Activated T-cell treated with anti-CD3 and anti-CD28 coated beads, Interleukin-2, amount 50 U/mL, for 72 hours (primary cell): ENCODE measurements at places on chromosomes 12 and 14. TPM values are rescaled to one million over a fixed set of nuclear protein-coding genes. Genes with fewer than 3 reads are reported as not detected.
A peak's percentile ranks its signal among the peaks of the same experiment; 100 is the strongest.

KCNH3 gene
- 1.5 TPM for total RNA-seq

TAS2R46 gene
- total RNA-seq: 0.72 TPM

GRCh38 chr12:107654873-107655272 lies 30.7 kb upstream of the PWP1 start:
- H3K27me3 ChIP-seq: no peaks in the 10 kb centered on the region
- no peaks in the 10 kb centered on the region for H3K36me3 ChIP-seq
- no peak overlapping the region for H3K4me3 ChIP-seq
- no peak for DNase-seq
- H3K4me1 ChIP-seq: peaks cover 5% of the 10 kb centered on the region

DNA sequence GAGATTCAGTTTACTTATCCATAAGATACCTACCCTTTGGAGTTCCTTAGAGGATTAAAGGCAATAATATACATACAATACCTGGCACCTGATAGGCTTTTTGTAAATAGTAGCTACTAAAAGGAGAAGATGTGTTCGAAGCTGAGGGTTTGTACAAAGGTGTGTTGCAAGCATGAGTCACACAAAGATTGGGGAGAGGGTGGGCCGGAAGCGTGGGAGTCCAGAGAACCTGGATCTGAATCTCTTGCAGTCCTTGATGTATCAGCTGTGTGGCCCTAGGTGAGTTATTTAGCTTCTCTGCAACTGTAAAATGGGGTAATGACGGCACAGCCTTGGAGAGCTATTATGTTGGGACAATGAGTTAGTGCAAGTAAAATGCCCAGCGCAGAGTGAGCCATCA lies 61.6 kb upstream of the PSMC1 start:
- no peak overlapping the region for H3K4me3 ChIP-seq
- H3K27ac ChIP-seq: no peak overlapping the region
- no peak for DNase-seq
- peaks cover 23% of the 10 kb centered on the region for H3K27me3 ChIP-seq

DNA sequence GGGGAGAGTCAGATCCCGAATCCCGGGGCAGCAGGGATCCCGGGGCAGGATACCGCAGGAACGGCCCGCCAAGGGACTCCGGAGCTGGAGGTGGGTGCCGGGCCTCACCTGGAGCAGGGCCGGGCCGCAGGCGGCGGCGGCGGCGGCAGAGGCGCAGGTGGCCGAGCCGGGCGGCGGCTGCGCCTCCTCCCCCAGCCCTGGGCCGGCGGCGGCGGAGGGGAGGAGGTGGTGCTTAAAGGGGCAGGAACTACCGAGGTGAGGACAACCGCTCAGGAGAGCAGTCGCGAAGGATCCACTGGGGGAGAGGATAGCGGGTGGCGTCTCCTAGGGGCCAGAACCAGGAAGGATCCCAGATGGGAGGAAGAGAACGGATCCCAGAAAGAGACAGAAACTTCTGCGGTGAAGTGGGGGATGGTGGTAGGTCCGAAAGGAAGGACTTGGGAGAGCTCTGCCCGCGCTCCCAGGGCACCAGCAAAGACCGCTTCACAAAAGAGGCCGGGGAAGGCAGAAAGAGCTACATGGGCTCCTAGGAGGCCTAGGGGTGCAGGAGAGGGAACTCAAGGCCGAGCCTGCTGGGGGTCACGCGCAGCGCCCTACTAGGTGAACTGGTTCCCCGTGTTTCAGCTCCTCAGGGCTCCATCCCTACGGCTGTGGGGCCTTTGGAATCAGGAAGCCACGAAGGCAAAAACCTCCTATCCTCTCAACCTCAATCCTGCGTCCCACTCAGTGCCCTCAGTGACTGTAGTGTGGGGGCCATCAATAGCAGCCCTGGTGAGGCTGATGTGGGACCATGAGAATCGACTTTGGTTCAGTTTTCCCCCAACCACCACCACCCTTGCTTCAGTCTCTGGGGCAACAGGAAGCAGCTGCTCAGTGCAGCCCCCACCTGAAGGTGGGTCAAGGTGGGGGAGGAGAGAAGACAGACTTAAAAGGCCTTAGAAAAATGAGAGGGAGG lies 5.0 kb upstream of the BAZ2A start:
- peaks cover 82% of the 10 kb centered on the region for H3K4me1 ChIP-seq
- H3K27ac ChIP-seq: peak overlapping the region; percentile 91
- peaks cover 7% of the 10 kb centered on the region for H3K36me3 ChIP-seq
- peak overlapping the region; percentile 100 for H3K4me3 ChIP-seq
- DNase-seq: peak; percentile 82

DNA sequence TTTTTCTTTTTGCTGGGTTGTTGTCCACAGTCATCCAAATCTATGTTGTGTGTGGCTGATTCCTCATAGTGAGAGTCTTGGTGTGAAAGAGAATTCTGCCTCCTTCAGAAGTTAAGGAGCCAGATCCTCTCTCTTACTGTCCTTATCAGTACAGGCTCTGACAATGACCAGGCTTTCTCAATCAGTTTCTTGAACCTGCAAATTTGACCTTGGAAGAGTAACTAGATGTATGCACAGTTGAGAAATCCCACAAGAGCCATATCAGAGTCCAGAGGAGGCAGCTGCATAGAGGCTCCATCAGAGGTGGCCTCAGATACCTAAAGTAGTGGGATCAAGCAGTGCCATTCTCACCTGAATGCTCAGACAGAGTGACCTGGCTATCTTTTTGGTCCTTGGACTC lies 5.5 kb upstream of the GALC start:
- no peak for DNase-seq
- peaks cover 89% of the 10 kb centered on the region for H3K4me1 ChIP-seq
- no peaks in the 10 kb centered on the region for H3K27me3 ChIP-seq
- peaks cover 5% of the 10 kb centered on the region for H3K36me3 ChIP-seq
